MM.1S (cell line): ENCODE measurements at places on chromosomes 12 and 14.

DNA sequence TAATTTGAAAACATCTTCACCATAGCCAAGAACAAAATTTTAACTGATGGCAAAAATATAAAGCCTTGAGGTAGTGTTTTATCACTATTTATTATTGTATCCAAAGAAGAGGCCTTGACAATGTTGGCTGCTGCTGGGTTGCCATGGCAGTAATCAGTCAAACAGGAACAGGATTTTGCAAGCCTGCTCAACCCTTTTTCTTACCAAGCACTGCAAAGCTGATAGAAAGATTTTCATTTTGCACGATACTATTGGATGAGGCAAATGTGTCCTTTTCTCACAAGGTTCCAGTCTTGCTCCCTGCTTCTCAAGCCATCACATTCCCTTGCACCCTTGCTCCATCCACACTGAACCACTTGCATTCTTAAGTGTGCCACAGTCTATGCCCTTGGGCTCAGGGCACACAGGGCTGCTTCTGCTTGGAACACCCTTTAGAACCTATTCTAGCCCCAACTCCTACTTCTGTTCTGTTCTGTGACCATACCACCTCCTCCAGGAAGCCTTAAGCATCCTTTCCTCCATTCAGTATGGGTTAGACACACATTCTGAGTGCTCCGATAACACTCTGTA lies 76.5 kb upstream of the AMIGO2 start:
- H3K4me1 ChIP-seq: peaks cover 22% of the 10 kb centered on the region
- H3K36me3 ChIP-seq: no peaks in the 10 kb centered on the region

GRCh38 chr12:90987101-90987500 lies 17.7 kb downstream of the EPYC start:
- H3K27me3 ChIP-seq: no peaks in the 10 kb centered on the region
- no peak overlapping the region for H3K4me3 ChIP-seq
- no peak overlapping the region for H3K27ac ChIP-seq

GRCh38 chr14:72633551-72633950 lies 260.4 kb downstream of the DPF3 start:
- peaks cover 28% of the 10 kb centered on the region for H3K4me1 ChIP-seq
- no peaks in the 10 kb centered on the region for H3K27me3 ChIP-seq
- DNase-seq: no peak

DNA sequence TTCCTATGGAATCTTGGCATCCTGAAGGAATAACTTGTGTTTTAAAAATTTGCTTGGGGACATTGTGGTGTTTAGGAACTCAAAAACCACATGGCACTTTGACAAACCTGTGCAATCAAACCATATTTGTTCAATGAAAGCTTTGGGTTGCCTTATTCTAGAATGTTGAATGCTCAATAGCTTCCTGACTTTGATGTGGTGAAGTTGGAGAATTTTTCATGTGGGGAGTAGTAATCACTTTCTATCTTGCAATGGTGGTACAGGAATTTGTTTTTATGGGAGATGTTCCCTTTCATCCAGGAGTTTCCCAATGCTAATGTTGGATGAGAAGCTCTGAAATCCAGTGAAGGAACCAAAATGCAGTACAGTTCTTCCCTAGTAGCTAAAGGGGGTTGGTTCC lies 42.2 kb upstream of the LDHB start:
- no peak overlapping the region for H3K4me3 ChIP-seq
- H3K36me3 ChIP-seq: no peaks in the 10 kb centered on the region
- no peaks in the 10 kb centered on the region for H3K4me1 ChIP-seq
- no peaks in the 10 kb centered on the region for H3K27me3 ChIP-seq
- no peak overlapping the region for H3K27ac ChIP-seq

DNA sequence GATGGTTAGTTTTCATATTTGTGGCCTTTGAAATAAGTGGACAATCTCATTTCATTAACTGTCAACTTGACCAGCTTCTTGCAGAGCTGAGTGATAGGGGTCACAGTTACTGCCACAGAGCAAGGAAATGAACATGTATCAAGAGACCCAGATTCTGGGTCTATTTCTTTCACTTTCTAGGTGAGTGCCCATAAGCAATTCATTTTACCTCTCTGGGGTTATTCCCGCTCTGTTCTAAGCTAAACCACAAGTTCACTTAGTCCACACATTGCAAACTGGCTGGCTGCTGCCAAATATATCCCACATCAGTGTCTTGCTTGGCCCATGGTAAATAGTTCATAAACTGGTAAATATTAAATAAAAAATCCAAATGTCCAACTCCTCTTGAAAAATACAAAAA lies 29.9 kb downstream of the GPHB5 start:
- no peaks in the 10 kb centered on the region for H3K4me1 ChIP-seq
- H3K27me3 ChIP-seq: no peaks in the 10 kb centered on the region
- H3K27ac ChIP-seq: no peak overlapping the region
- H3K36me3 ChIP-seq: no peaks in the 10 kb centered on the region

GRCh38 chr14:34981743-34982420 lies 910 bp upstream of the SRP54 start:
- H3K4me1 ChIP-seq: 0 out of 2 replicates have a peak, but pooled peaks cover 8% of the 10 kb centered on the region
- H3K27ac ChIP-seq: peak overlapping the region; percentile 98; the same call in 1 of the 2 replicates
- H3K4me3 ChIP-seq: peak overlapping the region; percentile 74

DNA sequence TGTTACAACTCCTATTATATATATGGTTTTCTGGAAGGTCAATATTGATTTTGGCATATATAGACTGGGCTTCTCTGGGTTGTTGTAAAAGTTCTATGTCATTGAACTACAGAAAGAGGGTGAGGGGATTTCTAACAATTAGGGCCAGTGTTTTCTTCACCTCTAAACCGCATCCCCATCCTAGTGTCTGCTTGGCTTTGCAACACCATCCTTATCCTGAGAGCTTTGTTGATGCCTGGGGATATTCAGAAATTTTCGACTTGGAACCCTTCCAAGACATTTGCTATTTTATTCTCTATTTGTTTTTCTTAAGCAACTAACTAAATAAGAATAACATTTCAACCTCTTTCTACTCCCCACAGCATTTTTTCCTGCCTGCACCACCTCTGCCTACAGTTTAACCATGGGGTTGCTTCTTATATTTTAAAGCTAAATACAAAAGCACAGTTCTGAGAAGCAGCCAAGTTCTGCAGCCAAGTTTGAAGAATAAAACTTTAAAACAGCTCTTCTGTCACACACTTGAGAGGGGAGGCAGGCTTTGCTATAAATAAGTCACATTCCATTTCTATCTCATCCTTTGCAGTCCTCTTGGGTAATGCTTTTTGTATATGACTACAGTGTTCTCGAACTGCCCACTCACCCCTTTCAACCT lies 53.4 kb downstream of the RGS6 start:
- no peak overlapping the region for H3K27ac ChIP-seq
- H3K4me1 ChIP-seq: no peaks in the 10 kb centered on the region
- no peaks in the 10 kb centered on the region for H3K36me3 ChIP-seq
- H3K27me3 ChIP-seq: no peaks in the 10 kb centered on the region

DNA sequence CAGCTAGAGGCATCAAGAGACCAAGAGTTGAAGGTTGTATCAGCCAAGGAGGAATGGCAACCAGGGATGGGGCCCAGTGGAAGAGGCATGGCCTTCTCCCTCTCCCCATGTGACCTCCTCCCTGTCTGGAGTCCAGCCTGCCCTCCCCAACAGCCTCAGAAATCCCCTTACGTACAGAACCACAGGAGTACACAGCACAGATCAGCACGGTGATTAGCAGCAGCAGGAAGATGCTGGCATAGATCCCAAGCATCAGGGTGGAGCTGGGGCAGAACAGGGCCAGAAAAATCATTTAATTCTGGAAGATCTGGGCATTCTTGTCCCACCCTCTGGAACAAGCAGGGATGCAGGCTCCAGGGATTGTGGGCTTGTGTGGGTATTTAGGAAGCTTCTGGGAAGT lies 14.4 kb downstream of the ADCY6 start:
- no peak overlapping the region for H3K27ac ChIP-seq
- no peak for DNase-seq
- no peaks in the 10 kb centered on the region for H3K36me3 ChIP-seq
- no peak overlapping the region for H3K4me3 ChIP-seq
